Activated T-cell treated with anti-CD3 and anti-CD28 coated beads for 4 hours (primary cell): ENCODE measurements at places on chromosomes 7 and 10.

DNA sequence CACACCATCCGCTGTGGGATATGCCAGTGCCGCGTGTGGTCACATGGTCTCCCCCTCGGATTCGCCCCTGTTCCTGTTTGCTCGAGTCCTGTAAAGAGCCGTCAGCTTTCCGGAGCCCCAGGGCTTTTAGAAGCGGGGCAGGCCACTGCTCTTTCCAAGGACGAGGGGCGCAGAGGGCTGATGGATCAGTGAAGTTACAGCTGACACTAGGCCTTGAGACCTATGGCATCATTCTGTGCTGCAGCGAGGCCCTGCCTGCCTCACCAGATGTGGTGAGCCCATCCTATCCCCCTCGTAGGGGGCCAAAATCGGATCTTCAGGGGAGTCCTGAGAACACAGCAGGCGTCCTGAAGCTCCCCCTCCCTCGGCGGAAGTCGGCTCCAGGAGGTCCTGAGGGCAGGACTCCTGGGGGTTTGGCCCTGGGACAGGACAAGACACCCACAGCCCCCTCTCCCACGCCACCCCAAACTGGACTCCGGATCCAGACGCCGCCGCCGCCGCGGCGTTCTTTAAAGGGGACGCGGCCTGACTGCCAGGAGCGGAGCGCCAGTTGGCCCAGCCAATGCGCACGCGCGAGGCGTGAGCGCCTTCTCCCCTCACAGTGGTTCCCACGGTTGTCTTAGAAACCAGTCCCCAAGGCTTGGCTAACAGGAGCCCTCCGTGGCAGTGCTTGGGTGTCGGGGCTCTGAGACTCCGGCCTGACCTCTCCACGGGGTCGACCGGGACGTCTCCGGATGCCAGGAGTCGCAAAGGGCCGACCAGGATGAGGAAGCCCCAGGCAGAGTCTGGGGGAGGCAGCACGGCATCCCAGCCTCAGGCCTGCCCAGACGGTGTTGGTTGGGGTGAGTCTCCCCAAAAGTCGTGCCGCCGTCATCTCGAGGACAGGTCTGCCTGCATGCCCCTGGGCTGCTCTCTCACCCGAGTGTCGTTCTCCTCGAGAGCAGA is 371.7 kb downstream of the ZNF716 start:
- DNase-seq: no peak

DNA sequence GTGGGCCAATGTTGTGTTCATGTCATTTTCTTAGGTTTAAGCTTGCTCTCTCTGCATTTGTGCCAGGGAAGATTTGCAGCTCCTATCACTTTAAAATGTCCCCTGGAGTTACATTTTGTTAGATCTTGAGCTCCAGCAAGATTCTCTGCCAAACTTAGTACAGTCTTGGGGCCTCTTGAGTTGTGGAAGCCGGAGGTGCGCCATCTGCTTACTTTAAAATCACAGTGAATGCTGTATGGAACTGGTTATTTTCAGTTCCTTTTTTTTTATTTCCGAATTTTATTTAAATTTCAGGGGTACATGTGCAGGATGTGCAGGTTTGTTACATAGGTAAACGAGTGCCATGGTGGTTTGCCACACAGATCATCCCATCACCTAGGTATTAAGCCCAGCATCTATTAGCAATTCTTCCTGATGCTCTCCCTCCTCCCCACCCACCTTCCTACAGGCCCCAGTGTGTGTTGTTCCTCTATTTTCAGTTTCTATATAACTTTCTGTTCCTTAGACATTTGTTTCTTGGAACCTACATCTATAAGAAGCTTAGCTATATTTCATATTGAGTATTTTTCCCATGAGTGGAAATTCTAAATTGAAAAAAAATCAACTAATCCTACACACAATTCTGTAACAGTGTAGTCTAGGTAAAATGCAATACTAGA is 114.4 kb upstream of the CREB5 start:
- DNase-seq: no peak

DNA sequence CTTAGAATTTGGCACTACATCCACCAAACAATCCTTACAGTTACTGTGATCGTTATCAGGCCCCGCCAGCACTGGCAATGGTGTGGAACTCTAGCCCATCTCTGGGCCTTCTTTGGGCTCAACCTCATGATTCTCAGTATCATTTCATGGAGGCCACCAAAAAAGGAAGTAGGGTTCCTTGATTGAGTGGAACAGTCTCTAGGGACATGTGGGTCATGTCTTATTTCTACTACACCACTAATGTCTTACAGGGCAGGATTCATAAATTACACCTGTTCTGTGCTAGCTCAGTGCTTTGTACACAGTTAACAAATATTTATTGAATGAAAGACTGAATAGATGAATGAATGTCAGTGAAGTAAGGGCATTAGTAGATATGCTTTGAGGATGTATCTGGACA is 53.9 kb downstream of the AP3M1 start:
- no peak for DNase-seq

DNA sequence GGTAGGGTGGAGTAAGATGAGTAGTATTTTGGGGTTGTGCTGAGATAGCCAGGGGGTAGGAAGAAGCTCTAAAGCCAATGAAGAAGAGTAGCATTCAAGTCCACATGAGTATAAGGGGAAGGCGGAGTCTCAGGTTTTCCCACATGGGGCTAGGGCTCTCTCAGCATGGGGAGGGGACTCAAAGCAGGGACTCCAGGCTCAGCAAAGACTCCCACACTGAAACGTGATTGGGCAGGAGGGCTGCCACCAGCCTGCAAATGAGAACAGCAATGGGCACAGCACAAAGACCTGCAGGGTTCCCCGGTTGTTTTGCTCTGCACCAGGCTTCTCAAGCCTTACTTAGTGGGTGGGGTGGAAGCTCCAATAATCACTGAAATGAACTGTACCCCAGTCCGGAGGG is 1.5 kb upstream of the NRAP start:
- no peak for DNase-seq

DNA sequence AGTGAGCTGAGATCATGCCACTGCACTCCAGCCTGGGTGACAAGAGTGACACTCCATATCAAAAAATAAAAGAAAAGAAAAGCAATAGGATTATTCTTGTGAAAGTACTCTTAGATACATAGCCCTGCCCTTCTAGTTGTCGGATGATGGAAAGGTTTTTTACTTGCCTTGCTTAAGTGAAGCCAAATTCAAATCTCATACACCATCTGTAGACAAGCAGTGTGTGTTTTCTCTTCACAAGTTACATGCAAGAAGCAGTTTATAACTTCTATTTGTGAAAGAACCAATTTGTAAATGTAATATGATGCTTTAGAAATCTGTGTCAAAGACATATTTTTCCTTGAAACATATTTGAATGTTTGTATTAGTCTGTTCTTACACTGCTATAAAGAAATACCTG is 15.8 kb upstream of the MPP7 start:
- no peak for DNase-seq

GRCh38 chr7:1679966-1680730 is 10.1 kb downstream of the ELFN1 start:
- DNase-seq: no peak

- no peak for DNase-seq
These were observed 465.3 kb downstream of the DNAJB6 start for GRCh38 chr7:157801971-157802675.

- no peak for DNase-seq
These were observed 78.8 kb downstream of the CELF2 start for GRCh38 chr10:11096422-11096821.

GRCh38 chr7:124428781-124429180 is 336.8 kb downstream of the GPR37 start:
- DNase-seq: no peak

GRCh38 chr10:74310652-74311257 is 159.7 kb downstream of the ADK start:
- no peak for DNase-seq

DNA sequence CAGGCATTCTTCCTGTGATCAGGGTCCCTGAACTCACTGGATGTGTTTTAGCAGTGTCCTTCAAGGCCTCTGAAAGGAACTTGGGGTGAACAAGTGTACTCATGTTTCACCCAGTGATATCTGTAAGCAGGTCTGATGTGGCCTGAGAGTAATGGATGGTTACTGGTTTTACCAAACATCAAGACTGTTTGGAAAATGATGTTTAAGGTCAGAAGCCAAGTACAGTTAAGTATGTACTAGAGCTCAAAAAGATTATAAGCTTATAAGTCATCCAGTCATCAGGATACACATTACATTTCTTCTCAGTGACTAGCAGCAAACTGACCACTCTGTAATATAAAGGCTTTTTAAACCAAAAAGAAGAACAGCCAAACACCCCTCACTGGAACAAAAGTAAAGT is 79.8 kb upstream of the PTN start:
- no peak for DNase-seq

DNA sequence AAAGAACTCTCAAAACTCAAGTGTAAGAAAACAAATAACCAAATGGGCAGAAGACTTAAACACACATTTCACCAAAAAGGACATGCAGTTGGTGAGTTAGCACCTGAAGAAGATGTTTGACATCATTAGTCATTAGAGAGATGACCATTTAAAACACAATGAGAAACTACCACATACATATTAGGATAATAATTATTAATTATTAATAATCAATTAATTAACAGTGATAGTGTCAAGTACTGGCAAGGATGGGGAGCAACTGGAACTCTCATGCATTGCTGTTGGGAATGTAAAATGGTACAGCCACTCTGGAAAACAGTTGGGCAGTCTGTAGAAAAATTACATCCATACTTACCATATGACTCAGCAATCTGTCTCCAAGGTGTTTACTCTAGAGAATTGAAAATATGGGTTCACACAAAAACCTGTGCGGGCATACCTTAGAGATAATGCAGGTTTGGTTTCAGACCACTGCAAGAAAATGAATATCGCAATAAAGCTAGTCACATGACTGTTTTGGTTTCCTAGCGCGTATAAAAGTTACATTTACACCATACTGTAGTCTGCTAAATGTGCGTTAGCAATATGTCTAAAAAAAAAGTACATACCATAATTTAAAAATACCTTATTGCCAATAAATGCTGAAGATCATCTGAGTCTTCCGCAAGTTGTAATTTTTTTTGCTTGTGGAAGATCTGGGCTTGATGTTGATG is 30.3 kb downstream of the ARID5B start:
- DNase-seq: no peak

DNA sequence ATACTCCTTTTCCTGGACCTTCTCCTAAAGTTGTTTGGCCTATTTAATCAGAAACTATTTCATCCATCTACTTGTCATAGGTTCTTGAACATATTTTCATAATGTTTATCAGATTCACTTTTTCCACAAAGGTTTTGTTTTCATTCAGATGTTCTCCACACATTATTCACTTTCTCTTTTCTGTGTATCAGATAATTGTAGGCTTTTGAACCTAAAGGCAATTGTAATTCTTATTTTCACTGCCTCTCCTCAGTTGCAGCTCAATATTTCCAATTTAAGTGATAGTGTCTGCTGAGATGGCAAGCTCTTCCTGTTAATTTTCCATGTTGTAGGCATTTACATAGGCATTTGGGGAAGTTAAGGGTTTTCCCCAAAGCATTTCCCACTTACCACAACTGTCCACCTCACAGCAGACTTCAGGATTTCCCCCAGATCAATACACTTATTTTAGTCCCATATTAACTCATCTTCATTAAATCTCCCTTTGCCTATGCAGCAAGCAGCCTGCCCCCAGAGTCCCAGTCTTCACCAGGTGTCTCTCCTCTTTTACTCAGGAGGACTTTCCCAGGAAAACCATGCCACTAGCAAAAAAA is 12.3 kb upstream of the IKZF1 start:
- no peak for DNase-seq

DNA sequence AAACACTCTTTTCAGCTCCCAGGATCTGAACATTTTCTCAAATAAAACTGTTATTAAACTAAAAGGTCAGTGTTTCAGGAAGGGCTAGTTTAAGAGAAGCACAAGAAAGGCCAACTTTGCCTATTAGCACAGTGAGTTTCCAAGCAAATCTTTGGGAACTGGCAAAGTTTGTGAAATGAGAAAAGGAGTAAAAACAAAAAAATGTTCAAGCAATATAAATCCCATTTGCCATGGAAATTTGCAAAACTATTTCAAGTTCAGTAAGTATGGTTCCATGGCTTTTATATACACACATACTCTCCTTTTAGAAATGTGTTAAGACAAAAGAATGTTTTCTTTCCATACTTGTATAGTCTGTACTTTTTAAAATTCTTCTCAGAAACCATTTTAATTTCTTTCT is 51.5 kb downstream of the CHCHD3 start:
- DNase-seq: no peak

- DNase-seq: no peak
These were observed 63.6 kb upstream of the DKK1 start for GRCh38 chr10:52250510-52250909.

DNA sequence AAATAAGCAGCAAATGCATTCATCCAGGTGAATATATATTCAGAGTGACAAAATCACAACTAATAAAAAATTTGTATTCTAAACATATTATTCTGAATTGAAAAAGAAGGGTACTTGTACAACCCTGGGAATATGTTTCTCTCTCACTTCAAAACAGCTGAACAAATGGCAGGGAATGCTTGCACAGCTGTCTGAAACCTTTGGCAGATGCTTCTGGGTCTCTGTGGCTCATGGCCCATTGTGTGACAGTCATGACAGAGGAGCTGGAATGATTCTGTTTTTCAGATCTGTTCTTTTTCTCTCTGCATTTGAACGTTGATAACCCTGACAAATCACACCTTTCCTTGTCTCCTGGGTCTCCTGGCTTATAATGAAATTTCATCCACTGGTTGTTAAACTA is 275.7 kb upstream of the FZD1 start:
- no peak for DNase-seq

- DNase-seq: no peak
These were observed 22.2 kb downstream of the ARHGAP21 start for GRCh38 chr10:24701447-24701846.

GRCh38 chr7:143467724-143468123 is 9.9 kb upstream of the TAS2R41 start:
- DNase-seq: no peak

GRCh38 chr7:95886501-95887090 is 114.2 kb downstream of the DYNC1I1 start:
- DNase-seq: no peak

- no peak for DNase-seq
These were observed 112.0 kb downstream of the NT5C2 start for GRCh38 chr10:103080891-103081581.

DNA sequence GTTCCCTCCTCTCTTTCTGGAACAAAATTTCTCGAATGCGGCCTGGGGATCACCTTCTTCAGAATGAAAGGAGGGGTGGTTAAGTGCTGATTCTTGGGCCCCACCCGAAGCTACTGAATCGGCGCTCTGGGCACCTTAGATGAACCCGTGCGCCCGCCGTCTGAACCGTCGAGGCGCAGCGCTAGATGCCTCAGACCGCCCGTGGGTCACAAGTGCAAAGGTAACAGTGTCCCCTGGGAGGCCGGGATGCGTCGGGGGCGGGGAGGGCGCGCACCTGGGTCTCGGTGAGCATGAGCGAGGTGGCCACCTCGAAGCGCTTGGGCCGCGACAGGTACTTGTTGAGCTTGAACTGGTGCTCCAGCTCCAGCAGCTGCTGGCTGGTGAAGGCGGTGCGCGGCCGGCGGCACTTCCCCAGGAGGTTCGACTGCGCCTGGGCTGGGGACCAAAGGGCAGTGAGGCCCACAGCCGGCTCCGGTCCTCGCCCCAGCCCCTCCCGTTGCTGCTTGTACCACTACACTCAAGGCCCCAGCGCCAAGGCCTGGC is 4.2 kb downstream of the MNX1 start:
- DNase-seq: no peak

- DNase-seq: no peak
These were observed 21.5 kb upstream of the PPP3CB start for GRCh38 chr10:73517166-73517888.

- DNase-seq: no peak
These were observed 113.7 kb downstream of the PTPRN2 start for GRCh38 chr7:158473946-158474345.
